ENCODE measurements at places on chromosomes 7 and 10.

- DNase-seq, result no peak
Observed at GRCh38 chr10:79237454-79238157, 109.7 kb upstream of the PPIF start.

- DNase-seq, result no peak
Observed at GRCh38 chr7:49852619-49853462, 79.4 kb downstream of the VWC2 start.

- no peak for DNase-seq
Observed at GRCh38 chr10:108230478-108231170, 1066.1 kb upstream of the SORCS1 start.

- no peak for DNase-seq
Observed at GRCh38 chr7:144028547-144028946, 20.2 kb upstream of the OR2A5 start.

- DNase-seq, result no peak
Observed at GRCh38 chr10:21808550-21808949, 195.0 kb downstream of the DNAJC1 start.

DNA sequence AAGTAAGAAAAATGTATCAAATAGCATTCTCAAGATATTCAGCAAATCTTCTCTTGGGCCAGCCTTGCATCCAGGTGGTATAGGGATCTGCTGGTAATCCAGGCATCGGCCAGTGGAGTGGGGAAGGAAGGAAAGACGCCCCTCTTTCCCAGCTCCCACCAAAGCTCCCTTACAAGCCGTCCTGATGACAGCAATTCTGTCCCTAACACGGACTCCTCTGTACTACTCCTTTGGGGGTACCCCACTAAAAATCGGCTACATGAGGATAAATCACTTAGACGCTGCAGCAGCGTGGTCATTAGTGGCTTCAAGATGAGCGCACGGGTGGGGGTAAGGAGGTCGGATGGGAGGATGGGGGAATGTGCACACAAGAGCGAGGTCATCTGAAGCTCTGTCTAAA, 24.7 kb upstream of the NUB1 start:
- DNase-seq, result no peak

GRCh38 chr7:74656441-74656836, 1.1 kb upstream of the GTF2I start:
- no peak for DNase-seq

DNA sequence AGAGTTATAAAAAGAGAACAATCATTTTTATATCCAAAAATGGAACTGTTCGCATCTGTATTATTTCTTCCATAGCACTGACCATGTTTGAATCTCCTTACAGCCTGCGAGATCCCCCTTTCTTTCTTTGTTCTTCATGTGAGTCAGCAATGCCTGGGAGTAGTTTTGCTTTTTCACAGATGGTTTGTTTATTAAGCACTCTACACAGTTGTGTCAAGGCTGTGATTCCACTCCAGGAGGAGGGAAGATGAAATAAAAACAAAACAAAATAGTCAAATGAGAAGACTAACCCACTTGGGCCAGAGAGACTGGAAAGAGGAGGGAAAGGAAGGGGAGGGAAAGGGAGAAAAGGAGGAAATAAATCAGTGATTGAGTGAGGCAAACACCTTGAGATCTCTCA, 7.8 kb downstream of the LIPF start:
- no peak for DNase-seq

GRCh38 chr7:94240902-94241301, 153.8 kb upstream of the COL1A2 start:
- DNase-seq, result no peak

DNA sequence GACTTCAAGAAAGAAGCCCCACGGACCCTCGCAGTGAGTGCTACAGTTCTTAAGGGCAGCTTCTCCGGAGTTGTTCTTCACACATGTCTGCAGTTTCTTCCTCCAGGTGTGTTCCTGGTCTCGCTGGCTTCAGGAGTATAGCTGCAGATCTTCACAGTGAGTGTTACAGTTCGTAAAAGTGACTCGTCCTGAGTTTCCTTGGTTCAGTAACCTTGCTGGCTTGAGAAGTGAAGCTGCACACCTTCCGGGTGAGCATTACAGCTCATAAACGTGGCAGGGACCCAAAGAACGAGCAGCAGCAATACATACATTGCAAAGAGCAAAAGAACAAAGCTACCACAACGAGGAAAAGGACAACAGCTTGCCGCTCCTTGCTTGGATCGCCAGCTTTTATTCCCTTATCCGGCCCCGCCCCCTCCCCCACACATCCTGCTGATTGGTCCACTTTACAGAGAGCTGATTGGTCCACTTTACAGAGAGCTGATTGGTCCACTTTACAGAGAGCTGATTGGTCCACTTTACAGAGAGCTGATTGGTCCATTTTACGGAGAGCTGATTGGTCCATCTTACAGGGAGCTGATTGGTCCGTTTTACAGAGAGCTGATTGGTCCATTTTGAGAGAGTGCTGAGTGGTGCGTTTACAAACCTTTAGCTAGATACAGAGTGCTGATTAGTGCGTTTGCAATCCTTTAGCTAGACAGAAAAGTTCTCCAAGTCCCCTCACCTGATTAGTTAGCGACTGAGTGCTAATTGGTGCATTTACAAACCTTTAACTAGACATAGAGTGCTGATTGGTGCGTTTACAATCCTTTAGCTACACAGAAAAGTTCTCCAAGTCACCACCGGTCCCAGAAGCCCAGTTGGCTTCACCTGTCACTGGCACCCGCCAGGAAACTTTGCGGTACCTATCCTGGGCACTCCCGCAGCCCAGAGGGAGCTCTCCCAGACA, 165.3 kb downstream of the AGMO start:
- DNase-seq, result no peak

DNA sequence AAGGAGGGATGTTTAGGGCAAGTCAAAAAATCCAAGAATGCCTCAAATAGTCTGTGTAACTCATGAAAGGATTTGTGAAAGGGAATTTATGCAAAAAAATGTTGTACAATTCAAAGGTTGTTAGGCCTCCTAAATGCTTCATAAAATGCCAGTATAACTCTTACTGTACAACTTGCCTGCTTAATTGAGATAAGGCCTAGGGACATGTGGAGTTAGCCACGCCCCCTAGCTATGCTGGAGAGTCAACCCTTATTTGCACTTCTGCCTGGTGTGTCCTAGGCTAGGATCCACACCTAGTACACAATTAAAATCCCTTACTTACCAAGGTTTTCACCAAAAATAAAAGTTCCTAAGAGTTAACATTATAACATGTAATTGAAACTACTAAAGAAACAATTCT, 77.2 kb downstream of the ZNF680 start:
- no peak for DNase-seq

DNA sequence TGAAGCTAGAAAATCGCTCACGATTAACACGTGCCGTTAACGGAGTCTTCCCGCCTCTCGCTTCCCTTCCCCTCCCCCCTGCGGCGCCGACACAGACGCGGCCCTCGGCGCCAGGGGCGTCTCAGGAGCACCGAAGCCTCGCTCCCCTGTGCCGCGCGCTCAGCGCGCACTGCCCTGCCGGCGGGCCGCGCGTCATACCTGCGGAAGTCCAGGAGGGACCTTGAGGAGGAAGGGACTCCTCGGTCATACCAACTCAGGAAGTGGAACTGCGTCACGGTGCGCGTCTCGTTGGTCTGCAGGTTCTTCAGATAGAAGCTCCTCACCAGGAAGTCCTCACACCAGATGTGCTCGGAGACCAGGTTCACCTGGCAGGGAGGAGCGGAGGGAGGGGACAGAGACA, 239.6 kb downstream of the DNAJB6 start:
- DNase-seq, result no peak

DNA sequence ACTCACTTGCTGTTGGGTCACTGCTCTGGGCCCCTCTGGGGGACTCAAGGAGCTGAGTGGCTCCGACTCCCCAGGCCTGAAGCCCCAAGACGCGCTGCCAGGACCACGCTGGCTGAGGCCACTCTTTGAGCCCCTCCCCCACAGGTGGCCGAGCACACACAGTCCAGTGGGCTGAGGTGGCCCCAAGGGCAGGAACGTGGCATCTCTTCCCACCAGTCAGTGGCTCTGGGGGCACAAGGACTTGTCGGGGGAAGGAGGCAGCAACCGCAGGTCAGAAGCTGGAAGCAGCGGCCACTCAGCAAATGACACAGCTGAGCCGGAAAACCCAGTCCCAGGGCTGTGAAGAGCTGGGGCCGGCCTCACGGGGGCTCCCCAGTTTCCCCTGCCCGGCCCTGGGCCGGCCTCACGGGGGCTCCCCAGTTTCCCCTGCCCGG, 24.1 kb downstream of the GRIFIN start:
- no peak for DNase-seq

- DNase-seq, result no peak
Observed at GRCh38 chr10:95266674-95267095, 24.1 kb downstream of the PDLIM1 start.

DNA sequence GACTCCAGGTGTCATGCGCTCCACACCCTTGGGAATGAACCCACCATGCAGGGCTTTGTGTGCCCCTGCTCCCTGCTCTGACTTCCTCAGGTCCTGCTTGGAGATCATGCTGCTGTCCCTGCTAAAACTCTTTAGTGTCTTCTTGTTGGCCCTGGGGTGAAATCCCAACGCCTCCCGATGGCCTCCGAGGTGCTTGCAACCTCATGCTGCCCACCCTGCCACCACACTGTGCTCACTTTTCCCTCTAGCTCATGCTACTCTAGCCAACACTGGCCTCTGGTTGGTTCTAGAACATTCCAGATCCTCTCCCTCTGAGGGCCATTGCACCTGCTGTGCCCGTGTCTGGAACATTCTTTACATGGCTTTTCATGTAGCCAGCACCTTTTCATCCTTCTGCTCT, 227.7 kb downstream of the ADAM12 start:
- DNase-seq, result no peak

DNA sequence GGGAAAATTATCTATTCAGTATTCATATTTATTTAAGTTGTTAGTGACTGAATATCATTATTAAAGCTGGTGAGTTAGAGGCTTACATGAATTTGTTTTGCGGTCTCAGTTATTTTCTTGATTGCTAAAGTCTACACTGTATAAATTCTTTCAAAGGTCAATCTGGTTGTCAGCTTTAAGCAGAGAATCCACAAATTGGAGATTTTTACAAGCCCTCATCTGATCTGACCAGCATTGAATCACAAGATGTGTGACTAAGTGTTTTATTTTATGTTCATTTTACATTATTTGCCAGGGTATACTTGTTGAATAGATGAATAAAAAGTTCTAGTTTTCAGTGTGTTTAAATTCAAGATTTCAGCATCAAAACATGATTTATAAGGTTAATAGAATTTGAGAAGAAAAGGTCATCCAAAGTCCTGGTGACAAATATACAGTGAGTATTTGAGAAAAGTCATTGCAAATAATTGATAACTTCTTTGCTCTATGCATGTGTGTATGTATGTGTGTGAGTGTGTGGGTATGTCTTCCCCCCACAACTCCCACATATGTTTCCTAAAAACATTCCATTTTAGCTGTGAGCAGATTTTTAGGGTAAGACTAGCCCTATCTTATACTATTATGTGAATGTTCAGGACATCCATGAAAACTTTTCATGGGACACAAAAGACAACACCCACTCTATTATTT, 4.4 kb downstream of the SEMA3A start:
- no peak for DNase-seq

- DNase-seq, result no peak
Observed at GRCh38 chr10:90344226-90344625, 513.6 kb downstream of the HTR7 start.

DNA sequence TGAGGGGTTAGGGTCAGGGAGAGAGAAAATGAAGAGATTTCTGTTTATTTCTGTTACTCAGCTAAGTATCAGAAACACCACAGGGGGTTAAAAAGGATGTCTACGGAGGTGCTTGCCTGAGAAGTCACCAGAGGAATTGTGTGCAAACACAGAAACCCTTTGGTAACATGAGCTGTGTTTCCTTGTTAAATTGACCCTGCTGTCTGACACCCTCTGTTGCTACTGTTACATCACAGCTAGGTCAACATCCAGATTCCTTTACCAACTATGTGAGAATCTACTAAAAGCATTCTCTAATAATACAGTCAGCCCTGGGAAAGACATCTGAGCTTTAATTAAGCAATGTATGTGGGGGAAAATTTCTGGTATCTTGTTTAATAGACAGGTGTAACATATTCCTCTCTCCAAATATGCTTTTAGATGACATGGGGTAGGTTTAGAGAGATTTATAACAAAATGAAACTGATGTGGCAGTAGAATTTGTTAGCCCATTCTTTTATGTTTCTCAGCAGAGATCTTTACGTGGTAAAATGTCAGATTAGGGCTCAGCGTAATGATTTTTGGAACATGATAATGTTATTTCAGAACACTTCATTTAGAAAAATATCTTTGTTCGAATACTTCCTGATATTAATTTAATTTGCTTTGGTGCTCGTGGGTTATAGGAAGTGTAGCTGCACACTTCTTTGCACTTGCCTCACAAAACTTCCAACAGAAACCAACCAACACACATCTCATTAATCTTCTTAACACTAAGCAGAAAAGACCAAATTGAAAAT, 168.0 kb upstream of the AHR start:
- no peak for DNase-seq

- DNase-seq, result no peak
Observed at GRCh38 chr7:137658190-137658900, 188.4 kb downstream of the DGKI start.

- DNase-seq, result no peak
Observed at GRCh38 chr10:50416181-50416824, 165.0 kb upstream of the ASAH2 start.

- DNase-seq, result no peak
Observed at GRCh38 chr7:135240441-135240840, 6.8 kb downstream of the STRA8 start.

DNA sequence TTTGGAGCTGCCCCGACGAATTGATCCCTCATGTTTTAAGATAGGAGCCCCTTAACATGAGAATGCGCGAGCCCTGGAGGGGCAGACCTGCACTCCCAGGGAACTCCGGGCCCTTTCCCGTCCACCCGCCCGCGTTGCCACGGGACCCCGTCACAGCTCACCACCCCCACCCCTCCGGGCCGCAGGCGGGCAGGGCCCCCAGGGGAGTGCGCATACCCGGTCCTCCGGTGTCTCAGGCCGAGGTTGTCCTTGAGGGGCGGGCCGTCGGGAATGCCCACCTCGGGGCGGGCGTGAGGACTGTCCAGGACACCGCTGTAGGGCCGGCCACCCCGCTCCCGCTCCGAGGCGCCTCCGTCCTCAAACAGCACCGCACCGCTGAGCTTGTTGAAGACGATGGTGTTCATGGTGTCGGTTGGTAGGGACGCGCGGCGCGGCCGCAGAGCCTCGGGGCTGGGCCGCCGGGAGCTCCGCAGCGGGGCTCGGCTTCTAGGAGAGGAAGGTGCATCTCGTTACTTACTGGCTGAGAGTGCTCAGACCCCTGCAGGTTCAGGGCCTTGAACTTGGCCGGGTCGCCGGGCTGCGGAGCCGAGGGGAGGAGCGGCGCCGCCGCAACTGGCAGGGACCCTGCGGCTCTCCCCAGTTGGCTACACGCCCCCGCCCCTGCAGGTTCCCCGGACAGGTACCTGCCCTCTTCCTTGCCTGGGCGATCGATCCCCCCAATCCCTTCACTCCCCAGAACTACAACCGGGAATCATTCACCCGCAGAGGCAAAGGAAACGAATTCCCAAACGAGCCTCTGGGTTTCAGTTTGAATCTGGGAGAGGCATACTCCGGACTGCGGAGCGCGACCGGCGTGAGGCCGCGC, 2.4 kb downstream of the MKX start:
- no peak for DNase-seq

All from NCI-H187 treated with DMSO at 0.1 percent for 48 hours (cell line).